Stimulated activated naive CD4-positive, alpha-beta T cell treated with Interleukin-2 at 50 U/mL for 16 hours (primary cell): ENCODE measurements at places on chromosomes 16 and 17.
A peak's percentile ranks its signal among the peaks of the same experiment; 100 is the strongest.

DNA sequence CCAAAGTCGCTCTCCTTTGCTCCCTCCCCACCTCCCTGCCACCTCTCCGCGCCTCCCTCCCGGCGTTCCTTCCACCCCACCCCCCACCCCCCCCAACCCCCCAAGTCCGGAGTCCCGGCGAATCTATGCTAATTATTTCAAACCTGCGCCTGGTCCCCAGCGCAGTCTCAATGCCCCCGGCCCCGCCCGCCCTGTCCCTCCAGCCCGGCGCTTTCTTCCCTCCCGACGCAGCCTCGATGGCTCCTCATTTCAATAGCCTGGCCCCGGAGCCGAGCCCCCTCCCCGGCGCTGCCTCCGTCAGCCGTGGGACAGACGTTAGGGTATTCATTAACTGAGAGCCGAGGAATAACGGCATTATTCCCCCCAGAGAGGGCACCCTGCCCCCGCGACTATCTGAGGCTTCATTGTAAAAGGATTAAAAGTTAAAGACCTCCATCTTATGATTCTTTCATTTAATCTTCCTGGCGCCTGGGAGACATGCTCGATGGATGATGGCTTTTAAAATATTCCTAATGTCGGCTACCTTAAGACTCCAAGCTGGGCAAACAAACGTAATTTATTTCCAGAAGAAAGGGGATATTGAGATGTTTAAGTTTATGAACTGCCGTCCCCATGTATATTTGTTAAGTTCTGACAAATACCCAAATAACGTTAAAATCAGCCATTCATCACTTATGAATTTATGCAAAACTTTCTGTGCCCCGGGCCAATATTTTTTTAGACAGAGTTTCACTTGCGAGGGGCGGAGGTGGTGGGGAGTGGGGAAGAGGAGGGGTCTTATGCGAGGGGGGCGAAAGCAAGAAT is 3.4 kb downstream of the NOG start:
- DNase-seq: no peak

- DNase-seq: no peak
Observed at GRCh38 chr17:40501499-40501911, at the start of gene TNS4. Gene TNS4 (minus strand): TSS chr17:40501623. CDS start chr17:40496425, 5,198 bp downstream.

GRCh38 chr17:66340720-66341119 is 38.3 kb downstream of the PRKCA start:
- DNase-seq: no peak

DNA sequence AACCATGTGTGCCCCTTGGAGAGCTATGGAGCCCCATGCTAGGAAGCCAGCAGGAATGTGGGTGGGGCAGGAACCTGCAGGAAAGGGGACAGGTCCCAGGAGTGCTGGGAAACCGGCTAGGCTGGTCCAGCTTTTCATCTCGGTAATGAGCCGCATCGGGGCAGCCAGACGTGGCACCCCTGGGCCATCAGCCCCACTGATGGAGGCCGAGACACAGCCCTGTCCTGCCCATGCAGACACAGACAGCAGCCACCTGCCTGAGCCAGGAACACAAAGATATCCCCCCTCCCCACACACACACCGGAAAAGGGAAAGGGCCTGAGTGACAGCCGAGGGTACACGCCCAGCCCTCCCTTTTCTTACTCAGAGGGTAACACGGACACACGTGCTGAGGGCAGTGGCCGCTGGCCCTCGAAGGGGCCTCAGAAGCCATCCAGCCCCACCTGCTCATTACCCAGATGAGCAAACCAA is 18.1 kb downstream of the PPL start:
- DNase-seq: no peak

DNA sequence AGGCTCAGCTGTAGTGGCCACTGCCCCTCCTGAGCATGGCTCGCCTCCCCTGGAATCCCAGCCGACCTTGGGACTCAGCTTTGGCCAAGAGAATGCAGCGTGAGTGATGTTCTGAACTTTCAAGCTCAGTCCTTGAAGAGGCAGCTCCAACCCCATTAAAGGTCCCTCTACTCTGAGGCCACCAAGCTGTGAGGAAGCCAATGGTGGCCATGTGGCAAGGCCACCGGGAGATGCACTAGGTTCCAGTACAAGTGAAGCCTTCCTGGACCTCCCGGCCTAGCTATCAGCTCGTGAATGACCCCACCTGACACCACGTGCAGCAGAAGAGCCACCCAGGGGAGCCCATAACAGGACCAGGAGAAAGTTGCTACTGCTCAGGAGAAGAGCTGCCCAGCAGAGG is 81.7 kb upstream of the GNG13 start:
- no peak for DNase-seq

DNA sequence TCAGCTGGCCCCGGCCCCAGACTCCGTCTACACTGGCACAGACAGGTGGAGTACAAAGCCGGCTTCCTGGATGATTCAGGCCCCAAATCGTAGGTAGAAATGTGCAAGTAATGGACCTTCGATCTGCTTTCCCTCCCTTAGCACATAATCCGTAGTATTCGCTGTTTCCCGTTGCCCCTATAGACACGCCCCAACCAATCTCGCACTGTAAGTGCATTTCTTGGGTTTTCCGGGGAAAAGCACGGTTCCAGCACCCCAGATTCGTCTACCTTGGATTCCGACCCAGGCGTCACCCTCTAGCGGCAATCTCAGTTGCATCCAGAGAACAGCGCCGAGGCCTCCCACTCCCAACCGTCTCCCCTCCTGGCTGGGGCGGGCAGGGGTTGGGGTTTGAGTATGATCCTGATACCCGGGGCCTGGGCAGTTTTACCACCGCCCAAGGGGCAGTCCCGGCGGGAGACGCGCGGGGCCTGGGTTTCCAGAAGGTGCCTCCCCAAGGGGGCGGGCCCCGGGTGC is 12.1 kb upstream of the FOXF1 start:
- no peak for DNase-seq

- DNase-seq: peak; percentile 76
Observed at GRCh38 chr17:58317421-58318064, 11.1 kb downstream of the TSPOAP1 start.

DNA sequence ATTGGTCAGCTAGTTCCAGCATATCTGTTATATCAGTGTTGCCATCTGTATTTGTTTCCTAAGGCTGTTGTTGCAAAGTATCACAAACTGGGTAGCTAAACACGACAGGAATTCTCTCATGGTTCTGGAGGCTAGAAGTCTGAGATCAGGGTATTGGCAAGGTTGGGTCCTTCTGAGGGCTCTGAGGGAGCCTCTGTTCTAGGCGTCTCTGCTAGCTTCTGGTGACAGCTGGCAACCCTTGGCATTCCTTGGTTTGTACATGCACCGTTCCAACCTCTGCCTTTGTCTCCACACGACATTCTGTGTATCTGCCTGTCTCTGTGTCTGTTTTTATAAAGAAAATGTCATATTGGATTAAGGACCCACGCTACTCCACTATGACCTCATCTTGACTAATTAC is 219.9 kb upstream of the NLRP1 start:
- DNase-seq: no peak

GRCh38 chr16:9199751-9200150 is 108.3 kb downstream of the HAPSTR1 start:
- DNase-seq: no peak

GRCh38 chr17:34788696-34789095 is 172.6 kb downstream of the CCT6B start:
- no peak for DNase-seq

DNA sequence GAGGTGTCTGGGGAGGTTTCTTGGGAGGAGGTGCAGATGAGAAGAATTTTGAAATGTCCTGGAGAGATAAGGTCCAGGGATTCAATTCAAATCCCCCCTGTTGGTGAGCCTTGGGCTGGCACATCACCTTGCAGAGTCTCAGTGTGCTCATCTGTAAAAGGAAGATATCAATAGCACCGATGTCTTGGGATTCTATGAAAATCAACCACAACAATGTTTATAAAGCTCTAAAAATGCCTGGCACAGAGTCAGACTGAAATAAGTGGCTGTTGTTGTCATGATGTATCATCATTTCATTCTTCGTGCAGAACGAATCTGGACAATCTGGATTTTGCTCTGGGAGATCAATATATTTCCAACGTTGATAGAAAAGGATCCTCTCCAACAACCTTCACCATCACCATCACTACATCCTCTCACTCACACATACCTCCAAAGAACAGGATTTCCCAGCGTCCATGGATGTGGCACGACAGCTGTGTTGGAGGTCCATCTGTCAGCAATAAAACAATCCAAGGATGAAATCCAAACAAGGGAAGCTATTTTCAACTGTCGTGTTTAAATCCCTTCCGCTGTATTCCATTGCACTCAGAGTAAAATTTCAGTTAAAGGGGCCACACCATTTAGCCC is 393.7 kb upstream of the DYNLRB2 start:
- DNase-seq: no peak

DNA sequence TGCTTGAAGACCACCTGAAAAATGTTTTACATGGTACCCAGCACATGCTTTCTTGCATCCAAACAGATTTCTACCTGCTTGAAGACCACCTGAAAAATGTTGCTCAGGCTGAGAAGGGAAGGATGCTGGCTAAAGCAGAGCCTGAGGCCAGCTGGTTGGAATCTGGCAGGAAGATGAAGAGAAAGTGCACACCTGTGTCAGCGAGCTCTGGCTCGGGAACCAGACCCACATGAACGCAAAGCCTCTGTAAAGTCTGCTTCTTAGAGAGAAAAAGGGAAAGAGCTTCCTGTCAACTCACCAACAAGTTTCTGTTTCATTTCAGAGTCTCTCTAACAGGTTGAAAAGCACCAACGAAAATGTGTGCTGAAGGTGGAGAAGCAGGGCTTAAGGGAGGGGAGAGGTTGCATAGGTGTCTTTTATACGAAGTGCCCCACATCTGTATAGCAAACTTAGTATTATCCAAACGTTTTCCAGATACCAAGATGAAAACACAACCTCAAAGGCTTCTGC is 226.0 kb downstream of the TOX3 start:
- no peak for DNase-seq

- DNase-seq: no peak
Observed at GRCh38 chr17:34406226-34406625, 43.2 kb upstream of the CCL1 start.

DNA sequence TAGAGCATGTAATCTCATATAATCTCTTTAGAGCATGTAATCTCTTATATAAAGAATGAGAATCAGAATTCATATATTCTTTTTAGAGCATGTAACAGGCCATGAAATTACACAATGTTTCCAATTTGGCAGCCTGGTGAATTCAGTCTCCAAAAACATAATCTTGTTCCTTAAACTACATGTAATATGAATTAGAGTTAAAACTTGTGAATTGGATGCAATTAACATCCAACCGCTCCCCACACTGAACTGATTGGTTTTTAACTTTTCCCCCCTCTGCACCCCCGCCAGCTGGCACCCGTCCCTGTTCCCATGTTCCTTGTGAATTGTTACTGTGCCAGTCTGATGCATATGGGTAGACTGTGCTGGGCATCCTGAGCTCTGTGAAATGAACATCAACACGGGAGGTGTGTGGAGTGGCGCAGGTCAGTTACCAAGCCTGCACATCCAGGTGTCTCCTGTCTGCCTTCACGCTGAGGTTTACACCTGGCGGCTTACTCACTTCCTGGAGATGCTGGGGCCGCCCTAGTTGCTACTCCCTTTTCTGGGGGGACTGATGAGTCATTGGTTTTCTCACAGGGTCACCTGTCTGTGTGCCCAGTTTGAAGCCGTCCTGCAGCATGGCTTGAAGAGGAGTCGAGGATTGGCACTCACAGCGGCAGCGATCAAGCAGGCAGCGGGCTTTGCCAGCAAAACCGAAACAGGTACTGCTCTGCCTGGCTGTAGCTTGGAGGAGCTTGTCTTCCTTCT is 50.4 kb downstream of the SNX29 start:
- no peak for DNase-seq

GRCh38 chr16:66459878-66460277 is 32.8 kb downstream of the BEAN1 start:
- no peak for DNase-seq
